Peyer's patch (tissue), 4 donors: ENCODE measurements at places on chromosomes 5 and 9. TPM values are rescaled to one million over a fixed set of nuclear protein-coding genes. Genes with fewer than 3 reads are reported as not detected.

The DRD1 gene
- total RNA-seq: not detected

DNA sequence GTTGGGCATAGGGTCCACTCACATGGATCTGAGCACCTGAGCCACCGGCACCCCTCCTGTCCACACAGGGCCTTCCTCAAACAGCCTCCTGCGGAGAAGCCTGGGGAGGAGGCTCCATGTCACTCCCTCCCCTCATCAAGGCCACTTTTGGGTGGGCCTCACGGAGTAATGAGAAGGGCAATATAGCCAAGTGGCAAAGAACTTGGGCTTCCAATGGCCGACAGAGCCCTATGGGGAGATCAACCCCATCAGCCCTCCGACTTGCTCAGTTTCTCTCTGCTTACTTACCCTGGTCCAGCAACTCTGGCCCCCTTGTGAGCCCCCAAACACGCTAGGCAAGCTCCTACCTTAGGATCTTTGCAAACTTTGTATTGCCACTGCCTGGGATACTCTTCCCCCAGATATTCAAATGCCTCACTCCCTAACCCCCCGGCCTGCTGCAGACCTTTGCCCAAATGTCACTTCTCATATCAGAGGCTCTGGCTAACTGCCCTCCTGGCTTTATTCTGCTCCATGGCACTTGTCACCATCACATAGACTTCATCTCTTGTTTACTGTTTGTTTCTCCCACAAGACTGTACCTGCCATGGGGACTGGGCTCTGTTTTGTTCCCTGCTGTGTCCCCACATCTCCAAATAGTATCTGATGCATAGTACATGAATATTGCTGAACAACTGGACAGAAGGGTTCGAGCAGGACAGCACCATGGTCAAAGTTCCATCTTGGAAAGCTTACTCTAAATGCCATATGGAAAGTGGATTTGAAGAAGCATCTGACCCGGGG, 220.8 kb downstream of the FSTL4 start:
- H3K27ac ChIP-seq: no peak overlapping the region
- no peaks in the 10 kb centered on the region for H3K36me3 ChIP-seq
- no peaks in the 10 kb centered on the region for H3K4me1 ChIP-seq
- H3K4me3 ChIP-seq: no peak overlapping the region

GRCh38 chr5:75509546-75509945, 1.9 kb downstream of the CERT1 start:
- H3K27ac ChIP-seq: no peak overlapping the region
- no peak overlapping the region for H3K4me3 ChIP-seq
- H3K4me1 ChIP-seq: no peaks in the 10 kb centered on the region
- no peaks in the 10 kb centered on the region for H3K27me3 ChIP-seq
- H3K36me3 ChIP-seq: peaks cover 6% of the 10 kb centered on the region

The ARHGEF37 gene
- 21.4 TPM for total RNA-seq

DNA sequence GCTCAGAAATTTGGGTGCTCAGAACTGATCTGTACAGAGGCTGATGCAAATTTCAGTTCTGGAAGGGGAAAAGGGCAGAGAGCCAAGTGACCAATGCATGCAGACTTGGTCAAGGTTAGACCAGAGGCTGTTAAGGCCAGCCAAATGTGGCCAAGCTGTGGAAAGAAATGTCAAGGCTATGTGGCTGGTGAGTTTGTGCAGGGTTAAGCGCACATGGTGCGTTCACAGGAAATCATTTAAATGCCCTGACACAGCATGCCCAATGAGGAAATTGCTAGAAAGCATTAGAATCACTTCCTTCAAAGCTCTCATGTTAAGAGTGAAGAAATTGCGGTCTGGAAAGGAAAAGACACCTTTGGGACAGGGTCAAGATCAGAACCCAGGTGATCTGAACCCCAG, 58.0 kb downstream of the PTPN3 start:
- H3K4me3 ChIP-seq: no peak overlapping the region
- H3K4me1 ChIP-seq: no peaks in the 10 kb centered on the region
- DNase-seq: no peak
- no peaks in the 10 kb centered on the region for H3K27me3 ChIP-seq
- H3K36me3 ChIP-seq: no peaks in the 10 kb centered on the region

GRCh38 chr5:155540000-155540595, 526.5 kb downstream of the KIF4B start:
- no peaks in the 10 kb centered on the region for H3K36me3 ChIP-seq
- no peak for DNase-seq
- no peaks in the 10 kb centered on the region for H3K27me3 ChIP-seq
- no peaks in the 10 kb centered on the region for H3K4me1 ChIP-seq

DNA sequence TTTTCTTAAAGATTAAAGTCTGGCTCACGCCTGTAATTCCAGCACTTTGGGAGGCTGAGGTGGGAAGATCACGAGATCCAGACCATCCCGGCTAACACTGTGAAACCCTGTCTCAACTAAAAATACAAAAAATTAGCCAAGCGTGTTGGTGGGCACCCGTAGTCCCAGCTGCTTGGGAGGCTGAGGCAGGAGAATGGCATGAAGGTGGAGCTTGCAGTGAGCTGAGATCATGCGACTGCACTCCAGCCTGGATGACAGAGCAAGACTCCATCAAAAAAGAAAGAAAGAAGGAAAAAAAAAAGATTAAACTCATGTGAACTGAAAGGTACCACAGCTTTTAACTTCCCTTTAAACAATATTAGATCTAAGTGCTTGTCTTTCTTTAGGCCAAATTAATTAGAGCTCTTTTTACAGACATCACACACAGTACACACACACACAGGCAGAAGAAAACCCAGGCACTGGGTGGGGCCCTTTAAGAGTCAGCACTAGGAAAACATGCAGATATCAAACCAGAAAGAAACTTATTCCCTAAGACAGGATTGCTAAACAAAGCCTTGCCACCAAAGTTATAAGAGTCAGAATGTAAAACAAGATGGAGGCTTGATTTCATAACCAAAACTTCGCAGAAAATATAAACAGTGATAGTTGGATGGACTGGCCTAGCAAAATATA, 29.3 kb upstream of the UHRF2 start:
- no peak overlapping the region for H3K27ac ChIP-seq
- no peaks in the 10 kb centered on the region for H3K27me3 ChIP-seq
- no peak for DNase-seq
- H3K36me3 ChIP-seq: no peaks in the 10 kb centered on the region
- no peak overlapping the region for H3K4me3 ChIP-seq

DNA sequence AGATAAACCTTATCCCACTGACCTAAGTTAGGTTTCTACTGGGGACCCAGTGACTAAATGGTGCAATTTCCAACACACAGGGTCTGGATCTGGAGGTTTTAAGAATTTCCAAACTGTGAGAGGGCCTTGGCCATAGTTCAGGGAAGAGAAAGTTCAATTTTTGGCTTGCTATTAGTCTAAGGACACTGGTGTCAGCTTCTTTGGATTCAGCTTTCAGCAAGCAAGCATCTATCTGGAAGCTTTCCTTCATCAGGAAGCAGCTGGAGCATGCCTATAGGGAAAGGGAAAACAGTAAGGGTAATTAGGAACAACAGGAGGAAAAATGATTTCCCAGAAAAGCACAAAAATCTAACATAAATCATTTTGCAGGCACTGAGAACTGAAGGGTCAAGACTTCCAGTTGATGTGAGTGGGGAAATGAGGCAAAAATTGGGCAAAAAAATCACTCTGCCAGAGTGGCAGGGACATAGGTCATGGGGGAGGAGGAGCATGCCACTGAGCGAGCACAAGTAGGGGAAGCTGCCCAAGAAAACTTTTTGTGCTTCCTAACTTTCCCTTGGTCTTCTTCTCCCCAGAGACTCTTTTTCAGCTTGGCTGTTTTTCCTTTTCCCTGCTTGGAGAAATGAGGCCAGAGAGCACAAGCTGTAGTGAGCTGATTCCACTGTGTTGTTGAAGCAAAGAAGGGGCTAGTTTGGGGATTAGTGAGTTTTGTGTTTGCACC, 299.6 kb downstream of the FGF10 start:
- no peaks in the 10 kb centered on the region for H3K27me3 ChIP-seq
- DNase-seq: no peak
- H3K27ac ChIP-seq: no peak overlapping the region
- no peak overlapping the region for H3K4me3 ChIP-seq
- H3K4me1 ChIP-seq: no peaks in the 10 kb centered on the region

- no peaks in the 10 kb centered on the region for H3K27me3 ChIP-seq
- no peak overlapping the region for H3K27ac ChIP-seq
- H3K4me3 ChIP-seq: no peak overlapping the region
- no peak for DNase-seq
Observed at GRCh38 chr5:88396751-88397281, 128.2 kb upstream of the TMEM161B start.

- no peaks in the 10 kb centered on the region for H3K36me3 ChIP-seq
- DNase-seq: no peak
- H3K4me1 ChIP-seq: no peaks in the 10 kb centered on the region
- no peak overlapping the region for H3K27ac ChIP-seq
- H3K4me3 ChIP-seq: no peak overlapping the region
- no peaks in the 10 kb centered on the region for H3K27me3 ChIP-seq
Observed at GRCh38 chr9:116008278-116008677, 145.3 kb upstream of the PAPPA start.

GRCh38 chr5:143235423-143235822, 168.1 kb downstream of the NR3C1 start:
- no peaks in the 10 kb centered on the region for H3K27me3 ChIP-seq
- no peaks in the 10 kb centered on the region for H3K4me1 ChIP-seq
- no peaks in the 10 kb centered on the region for H3K36me3 ChIP-seq
- no peak overlapping the region for H3K4me3 ChIP-seq
- H3K27ac ChIP-seq: no peak overlapping the region
- no peak for DNase-seq

GRCh38 chr5:150589862-150590601, 50.4 kb upstream of the SYNPO start:
- H3K36me3 ChIP-seq: no peaks in the 10 kb centered on the region
- H3K4me1 ChIP-seq: peaks cover 60% of the 10 kb centered on the region
- DNase-seq: peak; percentile 19
- peak overlapping the region; percentile 86 for H3K27ac ChIP-seq
- H3K4me3 ChIP-seq: no peak overlapping the region
